ENCODE measurements at places on chromosomes 1 and 21.

GRCh38 chr21:31111093-31111492, 72.8 kb upstream of the KRTAP19-8 start:
- no peak for DNase-seq

GRCh38 chr1:8016895-8017241, 9.2 kb downstream of the ERRFI1 start:
- DNase-seq, result no peak

GRCh38 chr21:35476621-35477395, 427.7 kb upstream of the RUNX1 start:
- DNase-seq, result no peak

DNA sequence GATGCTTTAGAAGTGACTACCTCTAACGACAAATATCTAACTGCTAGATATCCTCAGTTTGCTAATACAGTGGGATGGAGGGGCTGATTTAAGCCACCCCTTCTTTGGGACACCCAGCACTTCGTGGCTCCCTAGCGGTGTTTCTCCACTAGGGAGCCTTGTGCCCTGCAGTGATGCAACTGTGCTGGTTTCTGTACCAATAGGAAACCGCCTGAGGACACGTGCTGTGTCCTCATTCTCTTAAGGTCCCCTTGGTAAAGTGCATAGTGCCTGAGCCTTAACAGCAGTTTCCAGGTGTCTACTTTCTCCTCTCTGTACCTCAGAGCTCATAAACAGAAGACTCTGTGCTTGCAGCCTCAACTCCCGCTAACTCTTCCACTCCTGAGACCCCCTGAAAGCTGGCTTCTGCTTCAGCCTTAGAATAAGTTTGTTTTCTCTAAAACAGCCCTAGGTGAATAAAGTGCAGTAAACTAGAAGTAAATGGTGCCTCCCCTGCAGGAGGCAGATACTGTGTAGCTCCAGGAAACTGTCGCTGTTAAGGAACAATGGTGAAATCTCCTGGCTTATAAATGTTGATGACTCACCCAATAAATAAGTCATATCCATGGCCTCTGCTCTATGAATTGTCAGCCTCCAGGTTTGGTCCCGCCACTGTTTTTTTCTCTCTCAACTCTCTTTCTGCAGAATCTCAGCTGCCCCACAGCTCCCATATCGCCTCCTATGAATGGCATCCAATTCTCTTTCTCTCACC, 130.4 kb downstream of the AK5 start:
- no peak for DNase-seq

DNA sequence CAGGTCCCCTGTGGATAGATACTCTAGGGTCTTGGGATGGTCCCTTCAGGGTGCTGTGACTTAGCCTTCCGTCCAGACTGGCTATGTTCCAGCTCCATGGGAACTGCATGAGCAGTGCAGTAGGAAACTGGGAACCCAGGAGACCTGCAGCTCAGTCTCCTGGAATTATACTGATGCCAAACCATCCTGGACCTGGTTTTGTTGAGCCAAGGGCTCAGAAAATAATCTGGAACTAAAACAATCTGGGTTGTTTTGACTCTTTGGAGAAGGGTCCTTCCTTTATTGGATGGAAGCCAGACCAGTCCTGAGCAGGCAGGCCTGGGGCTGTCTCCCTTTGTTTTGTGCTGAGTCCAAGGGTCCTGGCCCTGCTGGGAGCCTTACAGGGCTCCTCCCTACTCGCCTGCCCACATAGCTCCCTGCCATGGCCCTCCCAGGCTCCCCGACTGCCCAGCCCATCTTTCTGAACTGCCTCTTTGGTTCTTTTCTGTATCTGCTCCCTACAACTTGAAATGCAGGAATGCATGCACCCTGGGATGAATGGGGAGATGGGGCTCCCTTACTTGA, 1.2 kb downstream of the IPO13 start:
- no peak for DNase-seq

GRCh38 chr1:159932296-159933285, 7.3 kb upstream of the TAGLN2 start:
- DNase-seq, result no peak
